ENCODE measurements at places on chromosomes 3 and 15.

- no peak for DNase-seq
Observed at GRCh38 chr3:59843821-59844220, 794.0 kb upstream of the CFAP20DC start.

DNA sequence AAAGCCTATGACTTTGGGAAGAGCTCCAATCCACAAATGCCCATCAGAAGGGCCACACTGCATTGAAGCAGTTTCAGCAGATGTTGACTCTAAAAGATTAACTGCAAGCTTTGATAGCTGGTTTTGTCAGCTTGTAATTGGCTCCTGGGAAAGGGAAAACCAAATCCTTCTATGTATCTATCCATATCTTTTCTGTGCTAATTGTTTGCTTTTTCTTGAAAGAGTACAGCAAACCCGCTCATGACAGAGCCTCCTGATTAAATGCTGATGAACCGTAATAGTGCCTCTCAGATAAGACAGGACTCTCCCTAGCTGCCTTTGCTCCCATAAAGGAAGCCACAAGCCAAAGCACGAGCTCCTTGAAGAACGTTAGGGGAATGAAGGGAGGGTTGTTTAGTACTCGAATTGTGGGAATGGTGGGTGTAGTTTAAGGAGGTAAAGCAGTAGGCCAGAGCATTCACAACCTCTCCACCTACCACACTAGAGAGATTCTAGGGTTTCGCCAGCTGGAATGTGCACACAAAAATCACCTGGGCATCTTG, 33.6 kb upstream of the LRIG1 start:
- no peak for DNase-seq

DNA sequence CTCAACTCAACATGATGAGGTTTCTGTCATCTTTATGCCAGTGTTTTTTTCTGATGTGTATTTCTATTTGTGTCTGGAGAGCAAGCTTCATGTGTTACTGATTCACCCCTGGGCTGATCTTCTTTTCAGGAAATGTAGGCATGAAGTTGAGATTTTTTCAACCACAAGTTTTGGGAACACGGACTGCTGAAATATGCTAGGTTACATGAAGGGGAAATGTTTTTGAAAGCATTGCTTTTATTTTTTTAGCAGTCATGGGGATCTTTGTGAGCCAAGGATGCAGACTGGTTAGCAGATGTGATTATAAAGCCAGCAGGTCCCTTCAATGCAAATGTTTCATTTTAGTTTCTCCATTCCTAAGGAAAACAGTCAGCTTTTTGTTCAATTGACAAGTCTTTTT, 219.3 kb upstream of the COL8A1 start:
- DNase-seq = no peak

DNA sequence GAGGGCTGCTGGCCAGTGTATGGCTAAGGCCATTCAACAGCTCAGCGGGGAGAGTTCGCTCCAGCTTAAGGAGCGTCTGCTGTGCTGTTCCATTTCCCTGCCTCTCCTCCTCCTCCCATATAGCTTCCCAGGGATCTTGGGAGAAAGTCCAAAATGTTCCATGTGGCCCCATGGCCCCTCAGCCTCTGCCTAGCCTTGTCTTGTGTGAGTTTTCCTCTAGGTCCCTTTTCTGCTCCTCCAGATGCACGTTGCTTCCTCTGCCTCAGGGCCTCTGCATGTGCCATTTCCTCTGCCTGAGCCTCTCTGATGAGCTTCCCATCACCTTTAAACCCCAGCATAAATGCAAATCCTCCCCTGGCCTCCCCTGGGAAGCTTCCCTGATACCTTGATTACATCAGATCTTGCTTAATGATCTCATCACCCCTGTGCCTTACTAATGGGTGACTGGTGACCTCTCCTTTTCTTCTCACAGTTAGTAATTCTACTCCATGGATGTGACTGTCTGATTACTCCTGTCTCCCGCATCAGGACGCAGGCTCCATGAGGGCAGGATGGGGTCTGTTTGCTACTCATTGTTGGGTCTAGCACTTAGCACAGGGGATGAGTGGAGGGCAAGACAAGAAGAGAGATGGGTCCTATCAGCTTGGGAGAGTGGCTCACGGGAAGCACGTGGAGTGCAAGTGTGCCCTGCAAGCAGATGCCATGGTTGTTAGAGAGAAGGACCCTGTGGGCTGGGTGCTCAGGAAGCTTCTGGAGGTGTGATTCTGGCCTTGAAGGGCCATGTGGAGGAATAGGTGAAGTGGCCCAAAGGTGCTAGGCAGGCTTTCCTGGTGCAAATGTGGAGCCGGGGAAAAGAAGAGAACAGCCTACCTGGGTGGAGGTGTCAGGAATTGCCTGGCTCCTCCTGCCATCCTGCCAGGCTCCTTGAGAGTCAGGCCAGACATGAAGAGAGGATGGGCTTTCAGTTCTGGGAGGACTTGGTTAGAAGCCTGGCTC, 23.8 kb downstream of the ITGA11 start:
- DNase-seq = no peak

DNA sequence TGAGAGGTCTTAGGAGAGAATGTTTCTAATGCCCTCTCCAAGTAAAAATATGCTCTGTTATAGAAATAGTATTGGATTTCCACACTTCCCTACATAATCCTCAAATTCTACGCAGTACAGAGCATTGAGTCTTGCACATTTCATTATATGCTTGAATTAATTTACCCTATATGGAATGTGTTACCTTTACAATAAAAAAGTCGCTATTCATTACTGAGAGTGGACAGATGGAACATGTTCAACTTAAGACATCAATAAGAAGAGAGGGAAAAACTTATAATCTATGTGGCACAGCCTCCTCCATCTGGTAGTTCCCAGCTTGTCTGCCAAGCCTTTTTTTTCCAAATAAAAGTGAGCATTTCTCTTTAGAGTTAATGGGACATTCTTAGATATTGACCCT, 417.9 kb downstream of the MECOM start:
- no peak for DNase-seq

- DNase-seq = no peak
Observed at GRCh38 chr15:67827562-67828277, 2.4 kb downstream of the SKOR1 start.

- DNase-seq = peak; percentile 7
Observed at GRCh38 chr3:71299160-71299559, 284.4 kb downstream of the FOXP1 start.

All from NCI-H1436 treated with DMSO at 0.1 percent for 48 hours (cell line).